IPS DF 19.7 (cell line): ENCODE measurements at places on chromosomes 12 and 14.

DNA sequence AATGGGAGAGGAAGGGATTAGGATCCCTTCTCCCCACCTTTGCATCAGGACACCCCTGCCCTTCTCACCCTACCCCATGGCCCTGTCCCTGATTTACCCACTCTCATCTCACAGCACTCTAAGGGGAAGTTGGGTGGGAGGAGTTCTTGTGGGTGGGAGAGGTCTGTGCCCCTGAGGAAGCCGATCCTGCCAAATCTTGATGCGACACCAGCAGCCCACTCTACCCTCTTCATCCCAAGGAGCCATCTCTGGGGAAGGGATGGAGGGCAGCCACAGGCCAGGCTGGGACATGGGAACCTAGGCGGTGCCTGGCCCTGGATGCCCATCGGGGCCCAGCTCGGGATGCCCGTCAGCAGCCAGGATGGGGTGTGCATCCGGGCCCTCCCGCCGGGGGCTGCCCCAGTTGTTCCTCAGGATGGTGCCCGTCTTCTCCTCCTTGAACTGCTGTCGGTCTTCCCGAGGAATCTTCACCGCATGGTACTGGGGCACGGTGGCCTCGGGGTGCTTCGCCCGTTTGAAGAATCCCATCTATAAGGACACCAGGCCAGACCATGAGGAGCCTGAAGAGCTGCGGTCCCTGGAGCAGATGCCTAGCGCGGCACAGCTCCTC, 22.8 kb downstream of the ITGA7 start:
- DNase-seq, result no peak

DNA sequence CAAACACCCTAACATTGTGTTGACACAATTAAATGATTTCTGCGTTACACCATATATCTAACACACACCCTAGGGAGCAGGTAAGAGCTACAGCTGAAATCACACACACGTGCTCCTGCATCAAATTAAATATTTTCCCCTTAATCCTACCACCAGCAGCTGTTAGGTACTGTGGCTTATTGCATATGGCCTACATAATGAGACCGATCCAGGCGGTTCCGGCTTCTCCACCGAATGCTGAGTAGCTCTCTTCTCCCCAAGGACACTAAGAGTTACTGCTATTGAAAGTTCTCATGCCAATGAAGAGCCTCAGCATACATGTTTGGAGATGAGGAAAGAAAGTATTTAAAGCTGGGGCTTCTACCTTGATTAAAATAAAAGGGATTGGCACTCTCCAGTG, 472.2 kb upstream of the STXBP6 start:
- no peak for DNase-seq

DNA sequence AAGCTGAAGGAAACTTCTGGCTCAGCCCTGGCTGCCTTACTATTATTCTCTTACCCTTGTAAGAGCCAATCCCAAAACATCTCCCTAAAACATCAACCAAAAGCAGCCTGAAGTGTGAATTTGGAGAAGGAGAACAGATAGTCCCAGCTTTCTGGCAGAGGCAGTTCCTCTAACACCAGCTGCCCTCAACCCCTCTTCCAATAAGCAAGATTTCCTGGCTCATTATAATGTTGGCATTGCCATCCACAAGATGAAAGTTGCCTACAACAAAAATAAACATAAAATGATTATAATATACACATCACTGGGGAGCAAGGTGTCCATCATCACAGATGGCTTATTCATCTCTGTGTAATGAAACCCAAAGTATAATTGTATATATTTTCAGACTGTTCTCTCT, 352.5 kb upstream of the CCDC196 start:
- DNase-seq, result no peak

GRCh38 chr14:76053572-76054355, 68.2 kb downstream of the IFT43 start:
- no peak for DNase-seq

- DNase-seq, result no peak
Measured at GRCh38 chr14:102629011-102629444, 36.6 kb downstream of the RCOR1 start.

- no peak for DNase-seq
Measured at GRCh38 chr14:38904959-38905358, 198.1 kb downstream of the SEC23A start.

GRCh38 chr14:105126126-105126980, 42.2 kb downstream of the JAG2 start:
- DNase-seq, result no peak

GRCh38 chr14:99688629-99689028, 4.5 kb downstream of the CYP46A1 start:
- DNase-seq, result no peak

- DNase-seq, result no peak
Measured at GRCh38 chr12:58416236-58416635, 474.9 kb downstream of the ATP23 start.

GRCh38 chr12:52580496-52580895, 6.9 kb upstream of the KRT74 start:
- DNase-seq, result no peak

GRCh38 chr14:98270201-98270600, 1001.8 kb downstream of the BCL11B start:
- no peak for DNase-seq

DNA sequence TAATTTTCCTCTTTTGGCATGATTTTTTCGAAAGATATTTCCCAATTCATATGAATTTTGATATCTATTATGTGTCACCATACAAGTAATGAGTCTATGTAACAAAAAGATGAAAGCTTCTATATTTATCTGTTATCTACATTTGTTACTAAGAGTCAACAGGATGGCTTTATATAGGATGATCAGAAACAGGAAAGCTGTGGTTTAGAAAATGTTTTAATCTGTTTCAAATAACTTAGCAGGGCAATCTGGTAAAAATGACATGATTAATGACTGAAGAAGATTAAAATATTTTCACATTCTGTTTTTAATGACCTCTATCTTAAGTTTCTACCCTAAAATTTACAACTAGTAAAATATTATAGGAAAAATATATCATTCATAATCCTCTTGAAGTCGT, 105.8 kb downstream of the MSRB3 start:
- no peak for DNase-seq

DNA sequence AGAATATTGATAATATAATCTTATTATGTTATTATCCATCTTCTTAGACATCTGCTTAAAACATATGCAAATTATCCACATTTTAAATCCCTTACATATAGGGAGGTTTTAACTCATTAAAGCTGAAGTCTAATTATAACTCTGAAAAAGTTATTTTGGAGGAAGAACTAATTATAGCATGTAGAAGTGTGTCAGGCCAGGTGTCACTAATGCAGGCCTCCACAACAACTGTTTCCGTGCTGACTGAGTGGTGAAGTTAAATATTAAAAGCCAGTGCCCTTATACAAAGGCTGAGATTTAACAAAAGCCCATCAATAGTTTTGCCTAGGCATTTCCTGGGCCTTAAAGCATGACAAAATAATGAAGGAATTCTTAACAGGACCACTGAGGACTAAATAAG, 157.4 kb downstream of the LRRK2 start:
- no peak for DNase-seq

DNA sequence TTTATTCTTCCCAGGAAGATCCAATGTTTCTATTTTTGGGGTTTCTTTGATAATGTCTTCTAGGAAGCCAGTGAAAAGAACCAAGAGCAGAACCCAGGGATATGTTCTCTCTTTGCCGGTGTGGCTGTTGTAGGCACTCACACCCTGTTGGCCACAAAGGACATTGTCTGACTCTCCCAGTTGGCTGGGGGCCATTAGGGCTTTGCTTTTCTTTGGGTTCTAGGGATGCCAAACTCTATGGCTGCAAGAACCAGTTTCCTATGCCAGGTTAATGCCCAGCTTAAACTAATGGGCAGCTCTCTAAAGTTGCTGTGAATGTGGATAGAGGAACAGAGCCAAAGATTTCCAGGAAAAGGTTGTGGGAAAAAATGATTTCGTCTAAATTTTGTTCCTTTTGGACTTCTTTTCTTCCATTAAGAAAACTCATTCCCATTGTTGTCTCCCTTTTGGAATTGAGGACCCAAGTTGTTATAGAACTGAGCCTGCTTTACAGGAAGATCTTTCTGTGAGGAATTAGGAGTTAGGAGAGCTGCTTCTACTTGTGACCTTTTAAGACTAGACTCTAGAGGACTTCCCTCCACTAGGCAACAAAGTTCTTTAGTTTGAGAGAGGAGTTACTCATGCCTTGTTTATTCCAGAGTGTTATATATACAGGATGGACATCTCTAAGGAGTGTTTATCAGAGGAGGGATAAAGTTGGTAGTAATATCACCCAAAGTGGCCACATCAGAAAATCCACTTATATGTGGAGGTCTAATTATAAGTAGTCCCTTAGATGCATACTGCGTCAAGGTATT, 13.1 kb downstream of the COPZ1 start:
- DNase-seq, result no peak

DNA sequence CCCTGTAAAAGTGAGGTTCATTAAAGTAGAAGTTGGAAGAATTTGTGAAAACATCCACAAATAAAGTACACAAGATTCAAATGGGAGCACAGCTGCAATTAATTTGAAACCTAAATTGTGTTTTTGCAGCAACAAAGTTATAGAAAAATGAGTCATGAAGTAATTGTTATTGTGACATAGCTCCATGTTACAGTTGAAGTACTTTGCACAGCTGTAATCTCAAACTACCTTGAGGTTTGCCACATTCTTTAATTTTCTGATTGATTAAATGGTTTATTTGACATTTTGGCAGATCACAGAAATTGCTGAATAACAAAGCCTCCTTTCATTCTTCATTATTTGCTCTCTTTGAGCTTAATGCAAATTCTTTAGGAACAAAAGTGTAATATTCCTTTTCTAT, 111.3 kb downstream of the RMST start:
- DNase-seq, result no peak

GRCh38 chr12:117882181-117882580, 86.6 kb downstream of the KSR2 start:
- no peak for DNase-seq
